ENCODE measurements at places on chromosomes 11 and 22.

DNA sequence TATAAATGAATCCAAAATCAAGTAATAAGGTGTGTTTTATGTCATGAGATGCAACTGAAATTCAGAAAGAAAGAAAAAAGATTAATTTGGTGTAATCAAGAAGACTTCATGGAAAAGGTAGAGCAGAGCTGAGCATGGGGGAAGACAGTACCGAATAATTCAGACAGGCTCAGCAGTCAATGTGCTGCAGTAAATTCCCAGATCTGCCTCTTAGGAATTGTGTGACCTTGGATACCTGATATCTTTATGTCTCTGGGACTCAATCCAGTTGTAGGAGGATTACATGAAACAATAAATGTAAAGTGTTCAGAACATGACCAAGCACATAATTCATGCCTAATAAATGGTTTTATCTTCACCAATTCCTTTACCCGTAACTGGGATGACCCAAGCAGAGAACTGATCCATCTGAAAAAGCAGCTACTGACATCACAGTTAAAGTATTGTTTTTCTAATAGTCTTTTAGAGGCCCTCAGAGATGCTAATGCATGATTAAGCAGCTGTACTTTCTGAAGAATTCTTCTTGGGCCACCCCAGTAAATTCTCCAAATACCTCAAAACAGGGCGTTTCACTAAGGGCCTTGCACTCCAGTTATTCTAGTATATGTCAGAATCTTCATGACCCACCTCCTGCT is 7.8 kb downstream of the MS4A12 start:
- H3K4me3 ChIP-seq: no peak overlapping the region
- no peaks in the 10 kb centered on the region for H3K36me3 ChIP-seq
- H3K27me3 ChIP-seq: no peaks in the 10 kb centered on the region
- no peak overlapping the region for H3K27ac ChIP-seq
- no peak for DNase-seq
- peaks cover 5% of the 10 kb centered on the region for H3K4me1 ChIP-seq

DNA sequence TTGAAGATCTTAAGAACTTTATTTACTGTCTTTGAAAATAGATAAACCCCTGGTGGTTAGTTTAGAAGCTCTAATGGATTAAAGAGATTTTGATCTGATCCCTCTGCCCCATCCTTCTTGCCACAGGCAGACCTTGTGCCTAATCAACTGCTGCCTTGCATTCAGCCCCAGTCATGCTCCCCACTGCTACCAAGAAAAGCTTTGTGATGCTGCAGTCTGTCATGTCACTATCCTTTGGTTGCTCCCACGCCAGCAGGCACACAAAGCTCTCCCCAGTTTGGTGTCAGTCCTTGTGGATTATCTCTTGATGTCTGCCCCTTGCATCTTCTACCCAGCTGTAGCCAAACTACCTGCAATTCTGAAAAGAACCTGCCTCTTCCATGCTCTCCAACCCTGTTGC is 112.2 kb downstream of the MTNR1B start:
- H3K4me3 ChIP-seq: no peak overlapping the region
- H3K36me3 ChIP-seq: no peaks in the 10 kb centered on the region
- H3K4me1 ChIP-seq: no peaks in the 10 kb centered on the region
- no peak overlapping the region for H3K27ac ChIP-seq

DNA sequence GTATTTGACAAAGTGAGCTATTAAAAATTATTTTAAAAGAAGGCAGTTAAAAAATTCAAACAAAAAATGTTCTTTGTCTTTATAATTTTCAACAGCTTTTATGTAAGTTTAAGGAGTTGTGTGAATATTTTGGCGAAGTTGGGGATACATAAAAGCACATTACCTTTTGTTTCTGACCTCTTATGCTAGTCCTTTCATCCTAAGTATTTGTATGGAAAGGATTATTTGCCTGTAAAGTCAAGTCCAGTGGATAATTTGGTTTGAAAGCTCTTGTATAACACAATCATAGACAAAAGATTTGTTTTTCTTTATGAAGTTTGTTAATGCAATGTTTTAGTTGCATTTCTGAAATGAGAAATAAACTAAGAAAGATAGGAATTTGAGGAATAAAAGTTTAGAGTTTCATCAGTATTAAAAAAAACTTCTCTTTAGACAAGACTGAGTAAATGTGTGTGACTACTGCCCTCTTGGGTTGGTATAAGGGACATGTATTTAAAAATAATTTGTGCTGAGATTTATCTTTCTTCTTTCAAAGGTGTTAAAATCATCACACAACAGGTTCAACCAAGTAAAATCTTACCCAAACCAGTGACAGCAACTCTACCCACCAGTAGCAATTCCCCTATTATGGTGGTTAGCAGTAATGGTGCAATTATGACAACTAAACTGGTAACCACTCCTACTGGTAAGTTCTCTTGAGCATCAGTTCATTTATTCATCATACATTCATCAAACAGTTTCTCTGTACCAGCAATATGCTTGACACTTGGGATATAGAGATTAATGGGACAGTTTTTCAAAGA is 68.2 kb downstream of the EMSY start:
- no peak for DNase-seq
- no peak overlapping the region for H3K27ac ChIP-seq
- H3K4me3 ChIP-seq: no peak overlapping the region
- H3K4me1 ChIP-seq: no peaks in the 10 kb centered on the region
- H3K36me3 ChIP-seq: no peaks in the 10 kb centered on the region

DNA sequence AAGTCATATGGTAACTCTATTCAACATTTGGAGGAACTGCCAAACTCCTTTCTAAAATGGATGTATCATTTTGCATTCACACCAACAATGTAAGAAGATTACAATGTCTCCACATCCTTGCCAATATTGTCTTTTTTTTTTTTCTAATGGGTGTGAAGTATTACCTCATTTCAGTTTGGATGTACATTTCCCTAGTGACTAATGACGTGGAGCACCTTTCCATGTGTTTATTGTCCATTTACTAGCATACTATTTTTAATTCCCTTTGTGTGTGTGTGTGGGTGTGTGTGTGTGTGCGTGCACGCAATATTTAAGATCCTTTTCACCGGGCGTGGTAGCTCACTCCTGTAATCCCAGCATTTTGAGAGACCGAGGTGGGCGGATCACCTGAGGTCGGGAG is 62.7 kb downstream of the APOL3 start:
- H3K4me1 ChIP-seq: no peaks in the 10 kb centered on the region
- no peak overlapping the region for H3K27ac ChIP-seq
- H3K36me3 ChIP-seq: no peaks in the 10 kb centered on the region
- no peak overlapping the region for H3K4me3 ChIP-seq

- no peaks in the 10 kb centered on the region for H3K36me3 ChIP-seq
- peaks cover 76% of the 10 kb centered on the region for H3K4me1 ChIP-seq
- DNase-seq: no peak
- H3K27me3 ChIP-seq: no peaks in the 10 kb centered on the region
Measured at GRCh38 chr11:61026121-61027031, 54.9 kb downstream of the CD6 start.

- H3K4me1 ChIP-seq: no peaks in the 10 kb centered on the region
- H3K27ac ChIP-seq: no peak overlapping the region
- no peak for DNase-seq
- H3K27me3 ChIP-seq: peaks cover 6% of the 10 kb centered on the region
- H3K36me3 ChIP-seq: no peaks in the 10 kb centered on the region
Measured at GRCh38 chr22:22893891-22894739, 6.5 kb downstream of the IGLL5 start.

GRCh38 chr11:12538889-12539421 is 135.3 kb upstream of the TEAD1 start:
- H3K27me3 ChIP-seq: no peaks in the 10 kb centered on the region
- no peak overlapping the region for H3K27ac ChIP-seq
- H3K36me3 ChIP-seq: no peaks in the 10 kb centered on the region
- H3K4me1 ChIP-seq: no peaks in the 10 kb centered on the region
- DNase-seq: no peak

GRCh38 chr11:69089258-69089657 is 40.5 kb downstream of the TPCN2 start:
- H3K27ac ChIP-seq: no peak overlapping the region
- no peaks in the 10 kb centered on the region for H3K36me3 ChIP-seq
- H3K27me3 ChIP-seq: no peaks in the 10 kb centered on the region

- H3K4me1 ChIP-seq: no peaks in the 10 kb centered on the region
- H3K27me3 ChIP-seq: no peaks in the 10 kb centered on the region
- no peaks in the 10 kb centered on the region for H3K36me3 ChIP-seq
- H3K27ac ChIP-seq: no peak overlapping the region
- DNase-seq: no peak
Measured at GRCh38 chr11:2489083-2489482, 44.3 kb downstream of the KCNQ1 start.

- DNase-seq: no peak
- H3K4me3 ChIP-seq: no peak overlapping the region
- H3K4me1 ChIP-seq: peaks cover 4% of the 10 kb centered on the region
- no peak overlapping the region for H3K27ac ChIP-seq
- peaks cover 12% of the 10 kb centered on the region for H3K36me3 ChIP-seq
Measured at GRCh38 chr11:65187971-65188461, 6.3 kb downstream of the CAPN1 start.

- DNase-seq: no peak
- H3K4me3 ChIP-seq: no peak overlapping the region
- H3K36me3 ChIP-seq: no peaks in the 10 kb centered on the region
- no peaks in the 10 kb centered on the region for H3K4me1 ChIP-seq
- no peak overlapping the region for H3K27ac ChIP-seq
Measured at GRCh38 chr11:15977116-15977515, 379.2 kb downstream of the SOX6 start.

- no peak overlapping the region for H3K27ac ChIP-seq
- H3K4me3 ChIP-seq: no peak overlapping the region
- H3K27me3 ChIP-seq: no peaks in the 10 kb centered on the region
- H3K36me3 ChIP-seq: no peaks in the 10 kb centered on the region
- DNase-seq: no peak
- no peaks in the 10 kb centered on the region for H3K4me1 ChIP-seq
Measured at GRCh38 chr11:17905477-17905876, 107.4 kb downstream of the SERGEF start.

GRCh38 chr22:49462795-49463194 is 364.9 kb downstream of the BRD1 start:
- H3K27me3 ChIP-seq: no peaks in the 10 kb centered on the region
- no peak for DNase-seq
- H3K4me3 ChIP-seq: no peak overlapping the region
- H3K27ac ChIP-seq: no peak overlapping the region
- no peaks in the 10 kb centered on the region for H3K36me3 ChIP-seq
- H3K4me1 ChIP-seq: no peaks in the 10 kb centered on the region

- H3K27ac ChIP-seq: peak overlapping the region; percentile 17
- H3K27me3 ChIP-seq: no peaks in the 10 kb centered on the region
- no peaks in the 10 kb centered on the region for H3K36me3 ChIP-seq
Measured at GRCh38 chr11:68099057-68099456, 22.1 kb downstream of the CHKA start.

DNA sequence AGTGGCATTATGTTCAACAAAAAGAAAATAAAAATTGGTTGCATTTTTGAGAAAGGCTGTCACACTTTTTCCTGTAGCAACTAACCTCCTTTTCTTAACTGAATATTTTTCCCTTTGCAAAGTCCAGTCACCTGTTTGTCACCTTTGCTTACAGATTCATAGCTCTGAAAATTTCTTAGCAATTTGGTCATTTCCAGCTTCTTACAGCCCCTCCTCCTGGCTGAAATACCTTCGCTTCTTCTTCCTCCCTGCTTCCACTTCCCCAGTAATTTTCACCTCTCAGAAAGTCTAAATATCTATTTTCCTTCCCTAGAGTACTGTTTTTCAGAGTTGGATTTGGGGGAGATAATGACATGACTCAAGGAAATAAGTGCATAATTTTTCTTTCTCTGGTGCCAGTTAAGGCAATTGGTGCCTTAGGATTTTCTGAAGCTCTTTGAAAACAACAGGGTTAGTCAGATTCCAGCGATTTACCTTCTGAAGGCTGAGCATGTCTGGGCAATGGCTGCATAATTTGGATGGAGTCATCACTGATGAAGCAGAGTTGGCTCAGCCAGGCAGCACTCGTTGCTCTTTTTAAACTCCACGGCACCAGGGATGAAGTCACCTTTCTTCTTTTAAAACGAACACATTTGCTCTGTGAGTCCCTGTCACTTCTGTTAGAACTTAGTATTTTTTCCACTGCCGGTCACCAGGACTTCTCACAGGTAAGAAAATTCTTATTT is 62.1 kb upstream of the AMOTL1 start:
- no peak for DNase-seq
- H3K27ac ChIP-seq: no peak overlapping the region
- no peaks in the 10 kb centered on the region for H3K4me1 ChIP-seq
- H3K36me3 ChIP-seq: no peaks in the 10 kb centered on the region
- H3K27me3 ChIP-seq: no peaks in the 10 kb centered on the region

DNA sequence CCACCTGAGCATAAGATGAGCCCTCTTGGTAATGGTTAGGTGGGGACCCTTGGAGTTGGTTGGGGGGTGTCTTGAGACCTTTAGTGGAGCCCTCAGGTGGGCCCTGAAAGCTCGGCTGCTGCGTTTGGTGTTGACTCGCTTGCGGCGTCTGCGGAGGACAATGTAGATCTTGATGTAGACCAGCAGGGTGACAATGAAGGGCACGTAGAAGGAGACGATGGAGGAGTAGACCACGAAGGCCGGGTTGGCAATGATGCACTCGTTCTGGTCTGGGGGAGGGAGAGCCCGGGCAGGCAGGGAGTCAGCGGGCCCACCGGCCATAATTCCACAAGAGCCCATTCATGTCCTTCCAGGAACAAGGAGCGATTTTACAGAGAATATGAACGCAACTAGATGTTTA is 27.8 kb downstream of the ANKK1 start:
- no peaks in the 10 kb centered on the region for H3K27me3 ChIP-seq
- no peaks in the 10 kb centered on the region for H3K36me3 ChIP-seq
- H3K4me3 ChIP-seq: no peak overlapping the region
- H3K27ac ChIP-seq: no peak overlapping the region
- H3K4me1 ChIP-seq: no peaks in the 10 kb centered on the region

- H3K36me3 ChIP-seq: peaks cover 68% of the 10 kb centered on the region
- no peak for DNase-seq
- H3K4me3 ChIP-seq: no peak overlapping the region
Measured at GRCh38 chr22:38485783-38486182, 17.9 kb downstream of the KDELR3 start.

DNA sequence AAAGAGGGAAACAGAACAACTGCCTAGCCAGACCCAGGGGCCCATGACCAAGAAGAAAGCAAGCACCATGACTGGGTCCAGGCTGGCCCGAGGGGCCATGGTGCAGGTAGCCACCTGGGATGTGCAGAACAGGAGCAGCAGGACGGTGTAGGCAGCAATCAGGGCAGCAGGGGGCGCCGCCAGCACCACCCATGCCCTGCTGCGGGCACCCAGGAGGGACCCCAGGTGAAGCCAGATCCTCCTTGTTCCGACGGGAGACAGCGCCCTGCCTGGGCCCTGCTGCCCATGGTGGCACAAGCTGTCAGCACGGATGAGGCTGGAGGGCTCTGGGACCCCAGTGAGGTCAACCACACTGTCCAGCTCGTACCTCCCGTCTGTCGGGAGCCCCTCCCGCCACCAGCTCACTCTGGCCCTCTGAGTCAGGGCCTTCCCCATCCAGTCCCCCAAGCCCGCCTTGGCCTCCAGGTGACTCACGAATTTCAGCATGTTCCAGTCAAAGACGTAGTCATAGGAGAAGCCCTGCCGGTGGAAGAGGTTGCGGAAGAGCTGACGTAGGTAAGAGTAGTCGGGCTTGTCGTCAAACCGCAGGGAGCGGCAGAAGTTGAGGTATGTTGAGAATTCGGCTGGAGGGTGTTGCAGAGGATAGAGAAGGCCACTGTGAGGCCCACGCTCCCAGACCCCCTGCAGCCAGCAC is 18.8 kb downstream of the CSNK1E start:
- H3K4me3 ChIP-seq: no peak overlapping the region
- H3K4me1 ChIP-seq: no peaks in the 10 kb centered on the region
- H3K27me3 ChIP-seq: no peaks in the 10 kb centered on the region
- peaks cover 37% of the 10 kb centered on the region for H3K36me3 ChIP-seq
- H3K27ac ChIP-seq: no peak overlapping the region
- DNase-seq: peak; percentile 18

- no peaks in the 10 kb centered on the region for H3K4me1 ChIP-seq
- H3K27ac ChIP-seq: no peak overlapping the region
- H3K36me3 ChIP-seq: no peaks in the 10 kb centered on the region
- no peak for DNase-seq
- no peaks in the 10 kb centered on the region for H3K27me3 ChIP-seq
Measured at GRCh38 chr11:108897071-108897481, 232.2 kb downstream of the DDX10 start.
